Activated CD8-positive, alpha-beta memory T cell treated with anti-CD3 and anti-CD28 coated beads, Interleukin-2, amount 50 U/mL, for 48 hours (primary cell): ENCODE measurements at places on chromosomes 7 and 10.

DNA sequence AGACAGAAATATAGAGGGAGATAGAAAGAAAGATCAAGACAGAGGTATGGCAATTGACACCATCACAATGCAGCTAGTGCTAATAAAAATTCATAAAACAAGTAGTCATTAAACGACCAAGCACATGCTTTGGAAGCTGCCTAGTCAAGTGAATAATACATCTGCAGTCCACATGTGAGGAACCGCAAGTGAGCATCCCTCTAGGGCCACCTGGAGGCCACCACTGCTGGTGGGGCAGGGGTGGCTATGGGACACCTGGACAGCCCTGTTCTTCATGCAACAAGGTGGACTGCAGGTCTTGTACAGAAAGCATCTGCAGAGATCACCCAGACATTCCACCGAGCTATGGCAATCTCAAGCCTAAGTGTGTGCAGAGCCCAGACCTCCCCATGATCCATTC, 451.1 kb upstream of the PFKP start:
- no peak for DNase-seq

- DNase-seq: no peak
Observed at GRCh38 chr7:25574828-25575227, 346.5 kb upstream of the NPVF start.

DNA sequence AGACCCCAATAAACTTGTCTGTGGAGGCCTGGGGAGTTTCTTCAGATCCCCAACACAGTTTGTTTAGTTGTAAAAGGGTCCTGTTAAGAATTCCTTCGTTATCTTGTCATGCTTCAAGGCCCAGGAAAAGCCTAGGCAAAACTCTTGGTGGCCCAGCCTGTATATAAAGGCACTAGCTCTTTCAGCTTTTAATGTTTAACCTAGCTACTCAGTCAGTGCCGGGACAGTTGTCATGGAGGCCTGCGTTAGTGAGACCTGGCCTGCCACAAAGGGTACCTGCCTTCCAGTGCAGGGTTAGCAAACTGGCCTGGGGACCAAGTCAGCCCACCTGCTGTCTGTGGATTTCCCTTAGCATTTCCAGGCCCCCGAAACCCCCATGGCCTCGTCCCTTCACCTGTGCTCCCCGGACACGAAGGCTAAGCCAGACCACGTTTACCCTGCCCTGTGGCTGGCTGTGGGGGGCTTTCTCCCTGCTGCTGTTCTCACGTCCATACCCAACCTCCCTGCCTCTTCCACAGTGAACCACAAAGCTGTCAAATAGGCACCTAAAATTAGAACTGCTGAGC, 96.9 kb upstream of the PPP2R2D start:
- peak; percentile 32 for DNase-seq

DNA sequence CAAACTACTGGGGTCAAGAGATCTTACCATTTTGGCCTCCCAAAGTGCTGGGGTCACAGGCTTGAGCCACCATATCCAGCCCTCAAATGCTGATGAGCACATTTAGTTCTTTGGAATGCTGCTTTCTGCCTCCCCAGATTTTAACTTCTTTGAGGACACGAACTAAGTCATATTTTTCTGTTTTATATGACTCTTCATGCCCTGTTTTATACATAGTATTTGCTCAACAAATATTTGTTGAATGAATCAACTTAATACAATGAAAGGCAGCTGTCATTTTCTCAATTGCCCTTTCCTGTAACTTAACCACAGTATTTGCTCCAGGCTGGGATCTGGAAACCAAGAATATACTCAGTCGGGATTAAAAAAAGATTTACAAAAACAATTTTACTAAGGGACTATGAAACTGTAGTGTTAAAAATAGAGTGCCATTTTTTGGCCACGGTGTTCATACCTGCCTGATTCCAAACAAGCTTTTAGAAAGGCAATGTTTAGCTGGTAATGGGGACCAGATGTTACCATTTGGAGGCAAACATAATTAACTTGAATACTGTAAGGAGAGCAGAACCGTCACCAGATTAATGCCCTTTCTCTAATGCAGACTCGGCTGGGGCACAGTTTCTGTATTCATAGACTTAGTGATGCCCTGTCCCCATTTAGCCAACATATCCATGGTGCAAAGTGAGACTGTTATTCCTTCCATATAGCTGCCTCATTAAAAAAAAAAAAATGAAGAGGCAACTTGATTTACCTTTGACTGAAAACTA, 117.6 kb downstream of the NRP1 start:
- DNase-seq: no peak

DNA sequence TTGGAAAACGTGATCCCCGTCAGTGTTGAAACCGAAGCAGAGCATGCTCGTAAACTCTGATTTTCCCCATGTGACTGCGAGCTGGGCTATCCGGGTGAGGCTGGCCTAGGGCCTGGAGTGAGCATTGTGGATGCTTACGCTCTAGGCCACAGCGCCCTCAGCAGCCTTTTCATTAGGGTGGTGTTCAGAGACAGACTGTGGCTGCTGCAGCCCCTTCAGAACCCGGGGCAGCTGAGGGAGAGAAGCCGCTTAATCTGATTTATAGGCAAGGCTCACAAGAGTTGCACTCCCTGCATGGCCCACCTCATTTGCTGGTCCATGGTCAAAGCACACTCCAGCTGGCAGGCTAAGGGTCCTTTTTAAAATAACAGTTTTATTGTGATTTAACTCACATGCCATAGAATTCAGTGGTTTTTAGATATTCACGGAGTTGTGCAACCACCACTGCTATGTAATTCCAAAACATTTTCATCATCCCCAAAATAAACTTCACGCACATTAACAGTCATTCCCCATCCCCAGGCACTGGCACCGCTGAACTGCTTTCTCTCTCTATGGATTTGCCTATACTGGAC, 72.5 kb downstream of the SYPL1 start:
- DNase-seq: no peak
